ENCODE measurements at places on chromosomes 6 and 20.

DNA sequence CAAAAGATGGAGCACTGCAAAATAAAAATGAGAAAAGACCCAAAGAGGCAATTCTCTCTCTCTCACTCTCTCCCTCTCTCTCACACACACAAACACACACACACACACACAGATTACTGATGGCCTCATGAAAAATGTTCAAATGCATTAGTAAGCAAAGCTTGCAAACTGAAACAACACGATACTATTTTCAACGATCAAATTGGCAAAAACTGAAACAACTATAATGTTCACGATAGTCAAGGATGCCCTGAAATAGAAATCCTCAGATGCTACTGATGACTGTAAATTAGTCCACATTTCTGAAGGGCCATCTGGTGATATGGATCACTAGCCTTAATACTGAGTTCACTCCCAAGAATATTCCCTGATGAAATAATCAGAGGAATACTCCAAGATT lies 100.8 kb downstream of the TRERF1 start:
- no peak for DNase-seq

- DNase-seq: no peak
Measured at GRCh38 chr20:21609221-21609620, 95.4 kb upstream of the NKX2-2 start.

GRCh38 chr6:8047541-8048292 lies 16.5 kb downstream of the BLOC1S5 start:
- no peak for DNase-seq

- DNase-seq: no peak
Measured at GRCh38 chr6:78089531-78089930, 436.7 kb downstream of the MEI4 start.

DNA sequence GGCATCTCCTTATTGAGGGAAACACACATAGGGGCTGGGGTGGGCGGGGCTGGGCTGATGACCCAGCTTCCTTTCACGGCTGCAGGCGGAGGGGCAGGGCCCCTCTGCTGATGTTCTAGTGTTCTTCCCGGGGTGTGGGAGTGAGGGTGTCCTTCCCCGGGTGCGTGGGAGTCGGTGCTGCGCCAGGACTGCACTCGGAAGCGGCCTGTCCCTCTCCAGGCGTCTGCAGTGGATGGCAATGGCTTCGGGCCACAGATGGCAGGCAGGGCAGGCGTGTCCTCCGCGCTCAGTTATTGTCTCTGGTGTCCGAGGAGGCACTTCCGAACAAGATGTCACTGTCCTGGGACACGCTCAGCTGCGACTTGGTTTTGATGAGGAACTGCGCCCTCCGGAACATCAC lies 19.2 kb downstream of the KCNG1 start:
- no peak for DNase-seq

GRCh38 chr6:163580311-163581030 lies 166.0 kb downstream of the QKI start:
- no peak for DNase-seq

GRCh38 chr20:40654876-40655275 lies 34.2 kb downstream of the MAFB start:
- DNase-seq: no peak

GRCh38 chr6:14511061-14511586 lies 393.6 kb downstream of the CD83 start:
- no peak for DNase-seq
